ENCODE measurements at places on chromosomes 7 and 10.

DNA sequence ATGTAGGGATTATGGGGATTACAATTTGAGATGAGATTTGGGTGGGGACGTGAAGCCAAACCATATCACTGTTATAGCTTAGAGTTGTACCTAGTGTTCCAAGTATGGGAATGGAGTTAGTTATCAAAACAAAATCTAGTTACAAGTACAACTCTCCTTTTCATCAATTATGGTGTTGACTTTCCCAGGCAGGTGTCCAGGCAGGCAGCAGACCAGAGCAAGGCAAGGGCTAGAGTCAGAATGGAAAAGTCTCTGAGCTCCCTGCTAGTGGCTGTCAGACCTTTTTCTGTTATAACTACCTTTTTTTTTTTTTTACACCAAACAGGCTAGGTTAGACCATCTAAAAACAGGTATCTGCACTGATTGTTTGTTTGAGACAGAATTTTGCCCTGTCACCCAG is 29.2 kb downstream of the PTER start:
- no peak for DNase-seq

DNA sequence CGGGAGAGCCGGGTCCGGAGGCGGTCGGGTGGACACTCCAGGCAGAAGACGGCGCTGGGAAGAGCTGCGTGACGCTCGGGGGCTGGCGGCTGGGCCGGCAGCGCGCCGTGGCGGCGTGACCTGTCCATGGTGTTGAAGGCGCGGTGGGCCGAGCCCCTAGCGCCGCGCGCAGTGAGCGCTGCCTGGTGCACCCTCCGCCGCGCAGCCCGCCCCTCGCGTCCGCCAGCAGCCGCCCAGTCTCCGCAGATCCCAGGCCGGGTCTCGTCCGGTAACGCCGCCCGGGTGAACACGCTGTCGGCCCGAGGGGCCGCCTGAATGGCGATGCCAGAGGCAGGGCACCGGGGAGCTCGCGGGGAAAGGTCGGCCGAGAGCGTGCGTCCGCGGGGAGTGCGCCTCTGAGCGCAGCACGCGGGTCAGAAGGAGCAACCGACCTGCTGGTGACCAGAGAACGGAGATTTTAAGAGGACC is 657 bp upstream of the TMEM178B start:
- no peak for DNase-seq

DNA sequence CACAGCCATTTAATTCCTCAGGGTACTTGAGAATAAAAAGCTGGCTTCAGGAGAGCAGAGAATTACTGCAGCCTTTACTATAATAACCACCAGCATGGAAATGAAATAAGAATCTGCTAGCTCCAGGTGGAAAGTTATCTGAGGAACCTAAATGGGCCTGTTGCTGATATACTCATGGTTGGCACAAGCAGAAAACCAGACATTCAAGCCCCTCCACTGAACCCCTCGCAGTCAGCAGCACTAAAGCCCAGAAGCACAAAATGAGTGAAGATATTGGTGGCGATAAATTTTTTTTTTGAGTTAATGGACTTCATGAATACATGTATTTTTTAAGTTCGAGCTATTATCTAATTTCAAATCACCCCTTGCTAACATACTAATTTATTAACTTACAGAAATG is 303.9 kb upstream of the NRP1 start:
- no peak for DNase-seq

GRCh38 chr10:110349831-110350230 is 45.1 kb upstream of the SMNDC1 start:
- DNase-seq, result no peak

DNA sequence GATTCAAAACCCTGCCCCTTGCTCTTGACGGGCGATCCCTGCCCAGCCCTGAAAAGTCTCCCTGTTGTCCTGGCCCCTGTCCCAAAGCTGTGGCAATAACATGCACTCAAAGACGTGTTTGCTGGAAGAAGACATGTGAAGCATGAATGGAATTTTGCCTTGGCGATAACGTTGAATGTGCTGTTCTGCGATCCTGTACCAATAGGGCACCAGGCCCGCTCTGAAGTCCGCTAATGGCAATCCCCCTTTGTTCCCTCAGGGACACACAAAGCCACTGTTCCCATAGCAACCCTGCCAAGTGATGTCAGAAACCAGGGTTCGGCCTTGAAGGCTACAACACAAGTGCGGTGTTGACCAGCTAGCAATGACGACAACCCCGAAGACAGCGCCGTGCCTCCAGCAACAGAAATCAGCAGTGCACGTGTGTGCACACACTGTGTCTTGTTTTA is 284.6 kb downstream of the KLF6 start:
- DNase-seq, result no peak

GRCh38 chr10:22481687-22482539 is 136.6 kb downstream of the SPAG6 start:
- DNase-seq, result no peak

DNA sequence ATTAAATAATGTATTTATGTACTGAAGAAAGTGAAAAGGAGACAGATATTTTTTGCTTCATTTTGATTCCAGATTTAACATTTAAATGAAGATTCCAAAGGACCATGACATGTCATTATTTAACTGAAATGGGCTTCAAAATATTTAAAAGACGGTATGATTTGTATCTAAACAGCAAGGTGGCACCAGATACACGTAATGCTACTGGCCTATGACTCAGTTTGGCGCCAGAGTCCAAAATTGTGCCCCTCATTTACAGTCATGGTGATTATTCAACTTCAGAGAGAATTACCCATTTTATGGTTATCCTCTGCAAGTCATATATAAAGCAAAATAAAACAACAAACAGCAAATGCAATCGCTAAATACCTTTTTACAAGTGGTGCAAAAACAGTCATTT is 94.5 kb downstream of the ETV1 start:
- no peak for DNase-seq
